Tibial nerve (tissue), 4 donors: ENCODE measurements at places on chromosomes 5 and 9. TPM values are rescaled to one million over a fixed set of nuclear protein-coding genes. Genes with fewer than 3 reads are reported as not detected.

GRCh38 chr9:81578606-81579005 lies 110.7 kb downstream of the TLE1 start:
- DNase-seq, result no peak

DNA sequence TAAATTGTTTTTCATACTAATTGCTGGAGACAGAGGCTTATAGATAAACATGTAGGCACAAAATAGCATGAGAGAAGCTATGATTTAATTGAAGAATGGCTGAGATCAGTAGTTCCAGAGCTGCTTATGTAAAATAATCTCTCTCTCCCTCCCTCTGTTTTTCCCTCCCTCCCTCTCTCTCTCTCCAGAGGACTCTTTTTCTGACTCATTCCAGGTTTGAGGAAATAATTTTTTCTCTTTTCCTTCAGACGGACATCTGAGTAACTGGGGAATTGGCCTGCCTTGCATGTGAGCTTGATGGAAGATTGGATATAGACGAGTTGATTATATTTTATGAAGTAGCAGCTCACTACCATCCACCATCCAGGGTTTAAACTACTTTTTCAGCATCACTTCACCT lies 35.5 kb downstream of the KCTD16 start:
- DNase-seq, result no peak

GRCh38 chr5:118371973-118372831 lies 616.1 kb downstream of the DTWD2 start:
- peak; percentile 33 for DNase-seq

DNA sequence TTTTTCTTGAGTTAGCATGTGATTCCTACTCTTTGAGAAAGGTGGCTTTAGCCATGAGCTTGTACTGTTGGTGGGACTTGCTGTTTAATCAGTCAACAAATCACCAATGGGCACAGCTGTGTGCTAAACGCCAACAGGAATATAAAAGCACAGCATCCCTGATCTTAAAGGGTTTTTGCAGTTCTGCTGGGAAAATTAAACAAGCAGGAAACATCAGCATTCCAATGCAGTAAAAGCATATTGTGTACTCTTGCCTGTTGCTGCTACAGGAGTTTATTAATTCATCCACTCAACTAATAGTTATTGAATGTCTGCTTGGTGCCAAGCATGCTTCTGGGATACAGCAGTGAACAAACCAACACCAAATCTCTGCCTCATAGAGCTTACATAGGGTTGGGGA lies 27.4 kb upstream of the F2RL1 start:
- DNase-seq, result no peak

- DNase-seq, result no peak
Observed at GRCh38 chr5:53069626-53070025, 39.9 kb downstream of the MOCS2 start.

The OTP gene
- not detected for total RNA-seq

DNA sequence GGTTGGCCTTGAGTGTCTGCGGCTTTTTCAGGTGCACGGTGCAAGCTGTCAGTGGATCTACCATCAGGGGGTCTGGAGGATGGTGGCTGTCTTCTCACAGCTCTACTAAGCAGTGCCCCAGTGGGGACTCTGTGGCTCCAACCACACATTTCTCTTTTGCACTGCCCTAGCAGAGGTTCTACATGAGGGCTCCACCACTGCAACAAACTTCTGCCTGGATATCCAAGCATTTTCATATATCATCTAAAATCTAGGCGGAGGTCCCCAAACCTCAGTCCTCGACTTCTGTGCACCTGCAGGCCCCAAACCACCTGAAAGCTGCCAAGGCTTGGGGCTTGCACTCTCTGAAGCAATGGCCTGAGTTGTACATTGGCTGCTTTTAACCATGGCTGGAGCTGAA lies 601.5 kb downstream of the MTRR start:
- DNase-seq, result no peak

DNA sequence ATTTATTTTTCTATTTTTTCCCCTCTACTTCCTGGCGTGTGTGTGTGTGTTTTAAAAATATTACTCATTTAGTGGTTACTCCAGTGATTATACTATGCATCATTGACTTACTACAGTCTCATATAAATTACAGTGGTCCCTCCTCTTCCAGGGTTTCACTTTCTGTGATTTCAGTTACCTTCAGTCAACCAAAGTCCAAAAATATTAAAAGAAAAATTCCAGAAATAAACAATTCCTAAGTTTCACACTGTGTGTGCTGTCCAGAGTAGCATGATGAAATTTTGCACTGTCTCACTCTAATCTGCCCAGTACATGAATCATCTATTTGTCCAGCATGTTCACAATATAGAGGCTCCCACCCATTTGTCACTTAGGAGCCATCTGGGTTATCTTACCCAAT lies 47.4 kb upstream of the CCDC112 start:
- no peak for DNase-seq

DNA sequence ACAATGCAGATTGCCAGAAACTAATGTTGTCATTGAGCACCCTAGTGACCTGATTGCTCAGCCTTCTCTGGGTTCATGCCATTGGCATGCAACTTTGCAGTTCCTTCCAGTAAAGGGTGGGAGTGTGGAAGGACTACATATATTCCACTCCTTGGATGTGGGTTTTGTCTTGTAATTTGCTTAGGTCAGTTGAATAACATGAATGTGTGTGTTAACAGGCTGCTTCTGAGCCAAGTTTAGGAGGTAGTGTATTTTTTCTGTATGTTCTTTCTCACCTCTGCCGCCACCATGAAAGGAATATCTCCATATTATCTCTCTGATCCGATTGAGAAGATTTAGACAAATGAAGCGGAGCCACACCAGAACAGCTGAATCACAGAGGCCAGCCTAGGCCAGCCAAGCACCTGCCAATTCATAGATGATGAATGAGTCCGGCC lies 1929.6 kb upstream of the CDH6 start:
- no peak for DNase-seq

The FAM219A gene
- total RNA-seq, result 11.7 TPM

The BSPRY gene
- 0.59 TPM for total RNA-seq

The RAD17 gene
- total RNA-seq, result 11.4 TPM

The CLTA gene
- 242 TPM for total RNA-seq

- no peak for DNase-seq
Observed at GRCh38 chr5:158698768-158699284, 400.9 kb downstream of the EBF1 start.

The PRPF4 gene
- total RNA-seq, result 9.0 TPM

The TMEM232 gene
- total RNA-seq, result 14.4 TPM

DNA sequence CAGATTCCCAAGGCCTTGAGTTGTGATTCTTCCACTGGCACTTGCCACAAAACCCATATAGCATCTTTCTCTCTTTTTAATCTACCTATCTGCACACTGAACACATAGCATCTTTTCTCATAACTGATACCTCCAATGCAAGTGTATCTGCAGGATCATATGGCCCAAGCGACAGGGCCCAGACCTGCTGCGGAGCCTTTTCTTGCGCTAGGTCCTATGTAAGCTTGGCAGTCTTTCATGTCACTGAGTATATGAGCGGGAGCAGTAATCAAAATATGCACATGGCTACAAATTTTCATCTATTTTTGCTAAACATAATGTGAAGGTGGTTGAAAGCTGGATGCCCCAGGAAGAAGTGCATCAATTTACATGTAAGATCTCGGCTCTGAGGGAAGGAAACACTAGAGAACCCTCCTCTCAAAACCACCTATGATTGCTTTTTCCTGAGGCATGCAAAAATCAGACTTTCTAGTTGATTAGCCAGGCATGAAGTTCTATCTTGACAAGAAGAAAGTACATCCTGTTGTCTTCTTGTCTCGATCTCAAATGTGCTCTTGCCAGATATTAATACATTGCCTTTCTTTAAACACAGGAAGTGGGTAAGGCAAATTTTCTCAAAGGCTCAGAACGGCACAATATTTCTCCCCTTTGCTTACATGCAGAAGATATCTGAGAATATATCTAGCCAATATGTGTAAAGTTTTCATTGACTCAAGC lies 26.9 kb upstream of the CEMIP2 start:
- DNase-seq, result no peak

DNA sequence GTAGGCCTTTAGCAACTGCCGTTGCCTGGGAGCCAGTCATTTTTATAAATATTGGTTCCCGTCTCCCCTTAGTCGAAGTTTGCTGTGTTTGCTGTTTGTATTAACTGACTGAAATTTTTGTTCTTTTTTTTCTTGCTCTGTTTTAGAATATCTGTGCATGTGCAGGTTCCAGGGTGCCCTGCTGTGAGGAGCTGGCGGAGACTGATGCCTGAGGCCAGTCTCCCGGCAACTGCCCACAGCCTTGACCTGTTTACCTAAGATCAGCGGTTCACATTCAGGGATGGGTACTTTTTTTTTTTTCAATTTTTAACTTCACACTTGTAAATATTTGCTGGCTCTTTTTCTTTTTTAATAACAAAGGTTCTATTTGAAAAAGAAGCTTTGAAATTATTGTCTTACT lies 262.6 kb upstream of the ADAMTS16 start:
- no peak for DNase-seq

DNA sequence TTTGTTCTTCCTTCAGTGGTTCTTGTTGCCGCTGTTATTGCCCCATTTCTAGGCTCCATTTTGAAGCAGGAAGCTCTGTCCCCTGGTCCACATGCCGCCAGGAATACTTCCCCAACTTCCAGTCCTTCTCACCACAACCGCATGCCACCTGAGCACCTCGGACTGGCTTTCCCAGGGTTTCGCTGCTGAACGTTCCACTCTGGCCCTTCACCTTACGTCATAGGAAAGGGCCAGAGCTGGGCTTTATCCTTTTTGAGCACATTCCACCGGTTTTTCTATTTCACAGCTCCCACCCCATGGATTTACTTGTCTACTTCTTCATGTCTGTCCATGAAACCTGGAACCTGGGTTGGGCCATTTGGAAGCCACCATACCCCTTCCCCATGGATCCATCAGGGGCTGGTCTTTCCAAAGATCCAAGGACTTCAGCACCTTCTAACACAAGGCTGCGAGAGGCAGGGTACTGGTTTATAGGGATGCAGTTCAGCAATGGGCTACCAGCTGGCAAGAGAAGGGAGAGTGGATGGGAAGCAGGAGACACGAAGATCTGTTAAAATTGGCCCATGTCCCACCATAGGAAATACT lies 557.4 kb downstream of the BNC2 start:
- DNase-seq, result no peak
